ENCODE measurements at places on chromosomes 5 and 9. TPM values are rescaled to one million over a fixed set of nuclear protein-coding genes. Genes with fewer than 3 reads are reported as not detected.
A peak's percentile ranks its signal among the peaks of the same experiment; 100 is the strongest.

The AGXT2 gene
- not detected for total RNA-seq

DNA sequence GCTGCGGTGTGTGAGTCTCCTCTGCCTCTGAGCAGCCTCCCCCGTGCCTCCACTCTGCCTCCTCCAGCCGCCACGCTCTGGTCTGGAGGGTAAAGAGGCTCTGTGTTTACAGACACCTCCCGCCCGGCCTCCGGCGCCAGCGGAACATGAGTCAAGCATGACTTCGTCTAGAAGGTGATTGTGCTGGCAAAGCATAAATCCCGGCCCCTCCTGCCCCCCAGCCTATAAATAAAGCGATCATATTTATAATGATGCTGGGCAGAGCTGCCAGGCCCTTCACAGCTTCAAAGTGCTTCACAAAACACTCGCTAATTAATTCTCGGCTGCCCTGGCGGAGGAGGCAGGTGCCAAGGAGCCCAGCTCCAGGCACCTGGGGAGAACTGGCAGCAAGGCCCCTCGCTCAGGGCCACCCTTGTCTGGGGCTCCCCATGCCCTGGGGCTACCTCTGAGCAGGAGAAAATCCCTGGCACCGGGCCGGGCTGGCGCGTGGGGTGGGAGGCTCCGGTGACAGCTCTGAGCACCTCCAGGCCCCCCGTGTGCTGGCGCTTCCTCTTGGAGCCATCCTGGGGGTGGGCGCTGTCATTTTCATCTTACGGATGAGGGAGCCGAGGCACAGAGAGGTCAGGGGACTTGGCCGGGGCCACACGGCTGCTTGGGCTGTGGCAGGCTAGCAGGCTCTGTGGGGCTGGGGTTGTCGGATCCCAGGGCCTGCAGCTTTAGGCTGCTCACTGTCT lies 87.8 kb downstream of the RXRA start:
- DNase-seq, result no peak

The SLC6A19 gene
- not detected for total RNA-seq

- DNase-seq, result no peak
These were observed 926.4 kb downstream of the MAT2B start for GRCh38 chr5:164431634-164432304.

GRCh38 chr5:82259172-82259800 lies 18.9 kb downstream of the RPS23 start:
- no peak for DNase-seq

The SLC6A18 gene
- not detected for total RNA-seq

DNA sequence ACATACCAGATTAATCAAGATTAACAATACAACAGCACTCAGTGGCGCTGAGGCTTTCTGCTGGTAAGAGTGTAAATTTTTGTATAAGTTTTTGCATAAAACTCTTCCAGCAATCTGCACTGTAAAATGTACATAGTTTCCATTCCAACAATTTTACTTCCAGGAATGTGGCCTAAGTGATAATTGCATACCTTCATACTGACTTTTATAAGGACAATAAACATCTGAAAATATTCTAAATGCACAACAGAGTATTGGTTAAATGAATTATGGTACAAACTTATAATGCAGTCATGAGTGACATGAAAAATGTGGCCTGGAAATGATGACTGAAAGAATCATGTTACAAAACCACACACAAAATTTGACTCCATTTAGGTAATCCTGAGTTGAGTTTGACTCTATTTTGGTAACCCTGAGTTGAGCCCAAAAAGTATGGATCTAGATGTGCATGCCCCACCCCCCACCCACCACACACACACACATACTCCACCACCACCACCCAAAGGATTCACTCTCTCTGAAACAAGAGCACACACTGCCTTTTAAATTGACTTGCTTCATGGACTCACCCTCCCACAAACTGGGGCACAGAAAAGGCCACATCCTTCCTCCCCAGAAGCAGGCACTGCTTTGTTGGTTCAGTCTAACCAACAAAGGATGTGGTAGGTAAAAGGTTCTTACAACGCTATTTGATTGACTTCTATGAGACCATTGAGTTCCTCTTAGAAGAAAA lies 137.6 kb downstream of the SUSD1 start:
- DNase-seq, result no peak

The PDGFRB gene
- 33.9 TPM for total RNA-seq

DNA sequence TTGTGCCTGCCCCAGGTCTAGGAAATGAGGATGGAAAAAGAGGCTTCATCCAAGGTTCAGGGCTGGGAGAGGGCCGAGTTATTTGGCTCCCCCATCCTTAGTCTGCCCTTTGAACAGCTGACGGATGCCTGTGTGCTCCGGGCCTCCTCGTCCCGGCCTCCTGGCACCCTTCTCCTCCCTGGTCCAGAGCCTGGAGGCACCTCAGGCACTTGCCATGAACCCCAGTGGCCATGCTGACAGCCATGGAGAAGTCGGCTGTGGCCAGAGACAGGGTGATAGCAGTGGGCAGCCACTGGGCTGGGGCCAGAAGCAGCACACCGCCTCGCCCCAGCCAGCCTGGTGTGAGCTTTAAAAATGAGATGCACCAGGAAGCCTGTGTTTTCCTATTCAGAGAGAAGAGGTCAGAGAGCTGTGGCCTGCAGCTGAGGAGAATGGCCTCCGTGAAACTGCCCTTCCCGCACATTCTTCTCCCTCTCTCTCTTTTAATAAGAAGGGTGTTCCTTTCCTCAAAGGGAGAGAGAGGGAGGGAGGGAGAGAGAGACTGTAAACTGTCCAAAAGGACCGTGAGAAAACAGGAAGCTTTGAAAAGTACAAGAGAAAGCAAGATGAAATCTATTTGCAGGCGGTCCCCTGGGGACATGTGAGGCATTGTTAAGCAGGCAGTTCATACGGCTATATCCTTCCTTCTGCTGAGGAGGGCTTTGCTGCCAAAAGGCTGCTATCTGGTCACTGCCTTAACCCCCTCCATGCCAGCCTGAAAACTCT lies 55.3 kb downstream of the ZNF366 start:
- peak; percentile 78 for DNase-seq

The IL5 gene
- not detected for total RNA-seq

The SLC34A1 gene
- 0.12 TPM for total RNA-seq

- DNase-seq, result no peak
These were observed 346.0 kb downstream of the KDM4C start for GRCh38 chr9:7103771-7104170.

- DNase-seq, result no peak
These were observed 120.0 kb downstream of the PDZD2 start for GRCh38 chr5:31758803-31759425.

The SPARC gene
- total RNA-seq, result 494 TPM

- DNase-seq, result no peak
These were observed 744 bp upstream of the PPP2CA start for GRCh38 chr5:134226441-134227192.

- no peak for DNase-seq
These were observed 205.5 kb downstream of the TMC1 start for GRCh38 chr9:72726947-72727346.

All from lower leg skin (tissue), 4 donors.